ENCODE measurements at places on chromosomes 7 and 10.
A peak's percentile ranks its signal among the peaks of the same experiment; 100 is the strongest.

DNA sequence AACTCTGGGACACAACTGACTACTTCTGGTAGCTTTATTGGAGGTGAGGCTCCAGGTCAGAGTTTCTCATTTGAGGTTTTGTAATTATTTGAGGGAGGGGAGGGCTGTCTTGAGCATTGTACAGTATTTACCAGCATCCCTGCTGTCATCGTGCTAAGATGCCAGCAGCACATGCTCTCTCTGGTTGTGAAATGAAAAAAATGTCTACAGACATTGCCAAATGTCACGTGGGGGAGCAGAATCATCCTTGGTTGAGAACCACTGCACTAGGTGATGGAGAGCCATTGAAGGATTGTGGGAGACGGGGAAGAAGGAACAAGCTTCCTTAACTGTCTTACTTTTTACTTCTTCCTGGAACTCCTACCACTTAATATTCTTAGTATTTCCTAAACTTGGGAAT, 5.0 kb downstream of the SEPTIN7 start:
- DNase-seq = no peak

DNA sequence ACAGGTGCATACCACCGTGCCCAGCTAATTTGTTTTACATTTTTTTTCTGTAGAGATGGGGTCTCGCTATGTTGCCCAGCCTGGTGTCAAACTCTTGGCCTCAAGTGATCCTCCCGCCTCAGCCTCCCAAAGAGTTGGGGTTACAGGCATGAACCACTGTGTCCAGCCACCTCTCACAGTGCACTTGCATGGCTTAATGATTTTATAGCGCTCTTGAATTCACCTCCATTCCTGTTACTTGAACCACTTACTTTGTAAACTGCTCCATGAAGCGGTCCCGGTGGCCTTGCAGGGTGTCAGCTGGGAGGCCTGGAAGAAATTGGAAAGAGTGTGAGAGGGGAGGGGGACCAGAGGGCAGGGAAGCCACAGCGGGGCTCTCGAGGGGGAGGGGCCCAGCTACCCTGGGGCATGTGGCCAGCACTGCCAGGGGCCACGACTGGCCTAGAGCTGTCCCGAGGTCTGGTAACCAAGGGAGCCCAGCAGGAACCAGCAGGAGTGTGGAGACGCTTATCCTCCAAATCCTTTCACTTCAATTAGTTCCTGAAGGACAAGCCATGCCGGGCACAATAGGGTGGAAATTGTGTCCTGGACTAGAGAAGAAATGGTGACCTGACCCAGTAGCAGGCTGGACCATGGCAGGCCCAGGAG, 76.0 kb downstream of the SPDYE5 start:
- no peak for DNase-seq

DNA sequence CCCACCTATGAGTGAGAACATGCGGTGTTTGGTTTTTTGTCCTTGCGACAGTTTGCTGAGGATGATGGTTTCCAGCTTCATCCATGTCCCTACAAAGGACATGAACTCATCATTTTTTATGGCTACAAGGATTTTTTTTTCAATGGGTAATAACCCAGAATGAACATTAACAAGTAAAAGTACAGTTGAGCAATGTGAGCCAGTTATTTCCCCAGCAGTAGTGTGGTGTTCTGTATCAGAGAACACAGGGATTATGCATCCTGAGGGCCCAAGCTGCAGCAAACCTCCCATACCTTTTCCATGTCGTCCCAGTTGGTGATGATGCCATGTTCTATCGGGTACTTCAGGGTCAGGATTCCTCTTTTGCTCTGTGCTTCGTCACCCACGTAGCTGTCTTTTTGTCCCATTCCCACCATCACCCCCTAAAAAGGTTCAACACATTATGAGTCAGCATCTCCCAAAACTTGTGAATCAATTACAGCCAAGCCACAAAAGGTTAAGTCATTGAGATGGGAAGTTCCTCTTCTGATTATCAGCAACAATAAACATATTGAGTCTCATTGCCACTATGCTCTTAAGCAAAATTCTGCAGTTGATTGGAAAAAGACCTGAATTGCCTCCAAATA, 5.5 kb downstream of the ACTA2 start:
- DNase-seq = no peak

DNA sequence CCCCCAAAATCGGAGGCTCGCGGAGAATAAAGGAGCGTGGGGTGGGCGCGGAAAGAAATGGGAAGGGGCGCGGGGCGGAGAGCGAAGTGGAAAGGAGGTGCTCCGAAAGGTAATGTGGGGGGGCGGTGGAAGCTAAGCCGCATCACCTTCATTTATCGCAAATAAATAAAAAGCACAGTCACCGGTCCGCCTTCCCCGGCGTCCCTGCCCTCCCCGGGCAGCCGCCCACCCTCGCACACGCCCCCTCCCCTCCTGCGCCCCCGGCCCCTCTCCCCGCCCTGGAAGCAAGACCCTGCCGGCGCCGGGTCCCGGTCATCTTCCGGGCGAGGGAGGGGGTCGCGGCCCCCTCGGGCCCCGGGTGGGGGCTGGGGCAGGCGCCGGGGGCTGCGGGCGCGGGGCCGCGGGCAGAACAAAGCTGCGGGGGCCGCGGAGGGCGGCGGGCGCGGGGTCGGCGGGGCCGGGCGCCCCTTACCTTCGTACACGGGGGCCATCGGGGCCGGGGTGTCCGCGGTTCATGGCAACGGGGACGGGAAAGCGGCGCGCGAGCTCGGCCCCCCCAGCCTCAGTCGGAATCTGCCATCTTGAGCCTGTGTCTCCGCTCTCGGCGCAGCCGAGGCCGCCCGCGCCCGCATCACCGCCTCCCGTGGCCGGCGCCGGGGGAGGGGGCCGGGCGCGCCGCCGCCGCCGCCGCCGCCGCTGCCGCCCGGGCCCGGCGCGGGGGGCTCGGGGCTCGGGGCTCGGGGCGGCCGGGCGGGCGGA, 486 bp downstream of the HIPK2 start:
- peak; percentile 83 for DNase-seq

DNA sequence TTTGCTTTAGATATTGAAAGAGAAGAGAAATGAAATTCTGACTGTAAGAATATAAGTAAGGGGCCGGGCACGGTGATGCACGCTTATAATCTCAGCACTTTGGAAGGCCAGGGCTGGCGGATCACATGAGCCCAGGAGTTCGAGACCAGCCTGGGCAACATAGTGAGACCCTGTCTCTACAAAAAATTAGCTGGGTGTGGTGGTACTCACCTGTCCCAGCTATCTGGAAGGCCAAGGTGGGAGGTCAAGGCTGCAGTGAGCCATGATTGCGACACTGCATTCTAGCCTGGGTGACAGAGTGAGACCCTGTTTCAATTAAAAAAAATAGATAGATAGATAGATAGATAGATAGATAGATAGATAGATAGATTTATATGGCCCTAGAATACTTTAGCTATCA, 82.3 kb downstream of the BTRC start:
- DNase-seq = no peak

DNA sequence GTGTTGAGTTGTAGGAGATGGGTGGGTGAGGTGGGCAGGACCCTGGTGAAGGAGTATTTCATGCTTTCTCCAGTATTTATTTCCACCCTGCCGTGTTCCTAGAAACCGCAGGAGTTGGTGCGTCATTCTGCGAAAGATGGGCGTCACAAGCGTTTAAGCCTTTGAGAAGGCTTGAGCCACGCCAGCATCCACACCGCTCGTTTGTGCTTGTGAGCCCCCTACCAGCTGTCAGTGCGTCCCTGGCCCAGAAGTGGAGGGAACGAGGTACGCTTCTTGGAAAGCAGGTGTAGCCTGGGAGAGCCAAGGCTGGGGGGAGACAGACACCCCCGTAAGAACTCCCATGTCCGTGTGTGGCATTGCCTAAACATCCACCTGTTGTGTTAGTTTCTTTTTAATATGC, 5.7 kb downstream of the AGAP3 start:
- no peak for DNase-seq

DNA sequence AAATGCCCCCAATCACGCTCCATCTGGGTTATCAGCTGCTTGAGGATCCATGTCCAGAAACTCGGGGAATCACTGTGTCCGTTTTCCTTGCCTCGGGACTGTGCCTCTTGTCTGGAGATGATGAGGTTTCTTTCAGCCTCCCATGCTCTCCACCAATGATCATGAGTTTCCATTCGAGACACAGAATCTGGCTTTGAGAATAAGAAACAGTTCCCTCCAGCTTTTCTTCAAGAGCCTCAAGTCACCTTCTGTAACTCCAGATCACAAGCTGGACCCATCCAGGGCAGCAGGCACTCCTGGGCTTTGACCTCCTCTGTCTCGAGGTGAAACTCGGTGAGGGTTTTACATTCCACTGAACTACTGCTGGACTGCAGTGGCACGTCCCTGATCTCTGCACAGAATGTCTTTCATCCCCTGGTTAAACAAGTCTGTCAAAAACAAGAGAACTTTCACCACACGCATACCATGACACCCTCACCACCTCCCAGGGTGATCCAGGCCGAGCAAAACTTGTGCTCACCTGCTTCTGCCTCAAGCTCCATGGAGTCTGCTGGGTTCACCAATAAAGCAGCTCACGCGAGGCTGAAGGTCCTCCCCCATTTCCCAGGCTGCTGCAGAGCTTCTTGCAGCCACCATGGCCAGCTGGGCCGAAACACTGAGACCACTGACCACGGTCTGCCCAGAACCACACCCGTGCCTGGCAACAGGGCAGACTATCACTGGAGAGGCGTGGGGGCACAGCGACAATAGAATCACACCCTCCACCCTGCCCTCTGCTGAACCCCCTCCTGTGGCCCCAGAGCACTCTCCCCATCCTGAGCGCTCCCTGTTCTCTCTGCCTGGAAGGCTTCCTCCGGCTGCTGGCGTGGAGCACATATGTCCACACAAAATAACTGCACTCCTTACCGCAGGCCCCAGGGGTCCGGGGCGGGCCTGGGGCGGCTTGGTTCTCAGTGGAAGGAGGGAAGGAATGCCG, 25.1 kb downstream of the MAT1A start:
- no peak for DNase-seq

DNA sequence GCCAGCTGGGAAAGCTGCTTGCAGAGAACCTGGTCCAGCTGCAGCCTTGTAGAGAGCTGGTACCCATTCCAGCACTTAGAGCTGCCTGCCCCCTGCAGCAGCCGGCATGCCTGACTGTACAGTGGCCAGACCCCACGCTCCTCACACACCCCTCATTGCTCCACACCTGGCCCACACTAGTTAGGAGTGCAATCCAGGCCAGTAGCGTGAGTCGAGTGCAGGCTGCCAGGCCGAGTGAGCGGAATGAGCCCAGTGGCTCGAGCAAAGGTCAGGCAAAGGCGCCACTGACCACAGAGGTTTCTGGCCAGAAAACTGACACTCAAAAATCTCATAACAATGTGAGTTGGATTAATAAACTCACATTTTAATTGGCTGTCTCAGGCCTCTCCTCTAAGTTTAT, 921.7 kb upstream of the KCND2 start:
- no peak for DNase-seq

DNA sequence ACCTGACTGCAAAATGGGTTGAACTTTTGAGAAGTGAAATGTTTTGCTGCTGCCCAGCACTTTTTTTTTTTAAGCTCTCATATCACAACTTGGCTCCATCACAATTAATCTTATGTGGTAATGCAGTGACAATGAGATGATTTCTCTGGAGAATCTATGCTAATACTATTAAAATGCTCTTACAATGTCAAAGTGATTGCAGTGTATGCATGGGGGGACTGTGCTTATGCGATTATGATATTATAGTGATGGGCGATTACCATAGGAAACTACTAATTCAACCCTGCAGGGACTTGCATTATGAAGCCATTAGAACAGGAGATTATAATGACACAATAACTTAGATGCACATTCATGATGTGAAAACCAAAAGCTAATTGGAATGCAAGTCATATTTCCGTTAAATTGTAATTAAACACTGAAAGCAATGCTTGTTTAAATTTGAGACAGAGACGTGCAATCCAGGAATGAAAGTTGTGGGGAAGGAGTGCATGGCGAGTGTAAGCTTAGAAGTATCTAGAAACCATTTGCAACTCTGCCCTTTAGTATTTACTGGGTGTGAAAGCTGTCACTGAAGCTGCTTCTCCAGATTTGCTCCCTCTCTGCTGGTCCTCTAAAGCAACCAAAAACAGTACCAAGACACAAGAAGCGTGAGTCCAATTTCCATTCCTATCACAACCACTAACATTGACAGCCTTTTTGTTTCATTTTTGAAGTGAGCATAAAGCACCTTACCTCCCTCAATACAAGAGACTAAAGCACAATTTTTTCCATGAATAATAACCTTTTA, 21.6 kb downstream of the PTER start:
- no peak for DNase-seq

- DNase-seq = peak; percentile 70
Measured at GRCh38 chr10:132232023-132232951, 45.5 kb downstream of the DPYSL4 start.

GRCh38 chr7:19489162-19489820, 219.5 kb downstream of the POLR1F start:
- no peak for DNase-seq

GRCh38 chr10:92407305-92408016, 116.5 kb downstream of the MARCHF5 start:
- no peak for DNase-seq

DNA sequence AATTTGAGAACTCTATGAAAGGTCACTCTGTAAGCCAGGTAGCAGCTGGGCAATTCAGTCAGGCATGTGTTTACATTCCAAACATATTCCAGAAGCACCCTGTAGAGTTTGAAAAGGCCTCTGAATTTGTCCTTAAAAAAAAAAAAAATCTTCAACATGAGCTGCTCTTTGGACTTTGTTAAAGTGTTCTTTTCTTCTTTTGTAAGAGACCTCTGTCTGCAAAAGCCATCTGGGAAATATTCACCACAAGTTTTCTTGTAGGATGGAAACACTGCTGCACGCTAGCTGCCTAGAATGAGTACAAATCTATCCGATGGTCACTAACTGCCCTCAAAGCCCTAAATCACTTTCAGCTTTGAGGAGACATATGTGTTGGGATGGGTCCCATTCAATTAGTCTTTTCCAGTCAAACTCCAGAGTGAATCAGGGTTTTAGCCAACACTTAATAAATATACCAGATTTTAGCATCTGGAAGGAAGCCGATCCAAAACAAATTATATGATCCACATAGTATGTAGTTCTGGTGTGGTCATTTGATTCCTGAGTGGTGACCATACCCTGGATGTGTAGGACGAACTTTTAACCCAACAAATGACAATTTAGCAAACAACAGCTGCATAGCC, 85.9 kb downstream of the CD36 start:
- DNase-seq = no peak

- DNase-seq = no peak
Measured at GRCh38 chr10:24616536-24616935, 107.2 kb downstream of the ARHGAP21 start.
